ENCODE measurements at places on chromosomes 2 and 18.

DNA sequence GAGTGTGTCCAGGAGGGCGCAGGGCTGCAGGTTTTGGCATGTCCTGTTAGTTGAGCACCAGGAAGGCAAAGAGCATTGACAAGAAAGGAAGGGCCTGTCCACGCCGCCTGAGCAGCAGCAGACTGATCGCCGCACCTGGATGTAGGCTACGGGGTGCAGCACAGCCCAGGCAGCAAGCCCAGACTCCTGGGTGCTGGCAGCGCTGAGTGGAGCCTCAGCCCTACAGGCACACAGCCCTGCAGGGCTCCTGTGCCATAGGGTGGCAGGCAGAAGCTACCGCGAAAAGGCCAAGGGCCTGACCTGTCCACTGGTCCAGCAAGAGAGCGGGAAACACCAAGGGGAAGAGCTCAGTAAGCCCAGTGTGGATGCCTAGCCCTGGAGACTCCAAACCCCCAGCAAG, 198.0 kb downstream of the HDAC4 start:
- DNase-seq, result no peak

- no peak for DNase-seq
Observed at GRCh38 chr2:140270224-140270623, 1490.0 kb upstream of the NXPH2 start.

GRCh38 chr18:9488538-9488937, 13.2 kb downstream of the RALBP1 start:
- DNase-seq, result no peak

DNA sequence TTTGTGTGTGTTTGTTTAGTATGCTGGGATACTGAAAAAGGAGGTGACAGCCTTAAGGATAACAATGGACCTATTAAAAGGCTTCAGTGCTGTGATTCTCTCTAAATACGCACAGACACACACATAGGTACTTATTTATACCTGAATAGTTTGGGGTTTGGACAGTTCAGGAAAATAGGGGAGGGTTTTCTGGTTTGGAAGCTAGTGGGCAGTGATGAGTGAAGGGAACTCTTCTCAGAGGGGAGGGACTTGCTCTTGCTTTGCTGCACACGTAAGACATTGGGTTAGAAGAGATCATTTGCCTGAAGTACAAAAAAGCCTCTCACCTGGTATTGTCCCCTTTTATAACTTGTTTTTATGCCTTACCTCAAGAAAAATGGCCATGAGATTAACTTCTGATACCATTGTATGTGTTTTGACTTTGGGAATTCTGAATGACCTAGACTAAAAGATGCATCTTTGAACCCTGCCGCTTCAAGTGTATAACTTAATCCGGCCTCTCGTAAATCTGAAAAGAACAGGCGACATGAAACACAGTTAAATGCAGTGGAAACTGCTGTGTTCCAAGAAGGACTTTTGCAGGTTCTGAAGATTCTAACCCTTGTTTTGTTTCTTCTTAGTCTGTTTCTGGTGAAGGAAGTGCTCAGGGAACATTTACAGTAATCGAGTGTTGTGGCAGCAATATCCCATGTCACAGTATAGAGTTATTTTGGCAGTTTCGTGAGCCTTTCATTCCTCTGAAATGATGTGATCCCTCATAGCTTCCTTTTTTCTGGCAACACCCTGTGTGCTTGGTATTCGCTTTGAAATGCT, 2.5 kb downstream of the CRIM1 start:
- no peak for DNase-seq

GRCh38 chr2:178188466-178188865, 5.8 kb upstream of the OSBPL6 start:
- no peak for DNase-seq

GRCh38 chr2:64359171-64359891, 94.6 kb upstream of the LGALSL start:
- no peak for DNase-seq

DNA sequence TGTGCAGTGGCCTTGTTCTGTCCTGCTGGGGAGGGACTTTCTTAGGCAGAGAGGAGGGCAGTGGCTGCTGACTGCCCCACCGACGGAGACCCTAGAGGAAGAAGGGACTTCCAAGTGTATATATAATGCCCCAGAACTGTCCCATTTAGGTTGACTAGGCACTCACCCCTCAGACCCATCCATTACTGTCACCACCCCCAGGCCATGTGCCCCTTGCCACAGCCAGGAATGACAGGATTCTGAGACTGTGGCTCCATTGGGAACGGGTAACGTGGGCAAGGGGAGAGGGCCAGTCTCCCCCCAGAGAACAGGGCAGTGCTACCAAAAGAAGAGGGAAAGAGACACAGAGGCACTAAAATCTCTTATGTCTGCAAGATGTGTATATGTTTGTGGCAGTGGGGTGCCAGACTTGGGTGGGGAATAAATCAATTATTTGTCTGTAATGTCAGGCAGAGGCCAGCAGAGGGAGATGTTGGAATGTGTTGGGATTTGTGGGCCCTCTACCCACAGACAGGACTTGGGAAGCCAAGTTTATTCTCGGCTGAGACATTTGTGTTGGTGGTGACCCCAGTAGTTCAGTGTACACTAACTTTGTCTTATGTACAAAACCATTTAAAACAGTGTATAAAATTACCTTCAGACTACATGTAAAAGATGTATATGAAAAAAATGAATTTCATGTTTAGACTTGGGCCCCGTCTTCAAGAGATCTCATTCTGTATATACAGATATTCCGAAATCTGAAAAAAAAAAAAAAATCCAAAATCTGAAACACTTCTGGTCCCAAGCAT, 24.0 kb upstream of the TMEM37 start:
- no peak for DNase-seq

DNA sequence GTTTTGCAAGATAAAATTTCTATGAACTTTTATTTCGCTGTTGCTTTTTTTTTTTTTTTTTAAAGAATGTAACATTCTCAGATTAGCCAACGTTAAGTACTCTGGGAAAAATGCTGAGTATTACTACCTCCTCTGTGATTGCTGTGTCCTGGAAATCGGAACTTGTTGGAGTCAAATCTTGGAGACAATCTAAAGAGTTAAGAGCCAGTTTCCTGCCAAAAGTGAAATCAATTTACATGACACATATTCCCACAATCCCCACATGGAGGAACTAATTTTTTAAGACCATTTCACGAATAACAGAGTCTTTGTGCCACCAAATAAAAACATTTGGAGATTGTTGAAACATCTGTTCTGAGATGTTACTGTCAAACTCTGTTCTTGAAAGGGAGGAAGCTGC, 127.8 kb downstream of the MEP1B start:
- no peak for DNase-seq

DNA sequence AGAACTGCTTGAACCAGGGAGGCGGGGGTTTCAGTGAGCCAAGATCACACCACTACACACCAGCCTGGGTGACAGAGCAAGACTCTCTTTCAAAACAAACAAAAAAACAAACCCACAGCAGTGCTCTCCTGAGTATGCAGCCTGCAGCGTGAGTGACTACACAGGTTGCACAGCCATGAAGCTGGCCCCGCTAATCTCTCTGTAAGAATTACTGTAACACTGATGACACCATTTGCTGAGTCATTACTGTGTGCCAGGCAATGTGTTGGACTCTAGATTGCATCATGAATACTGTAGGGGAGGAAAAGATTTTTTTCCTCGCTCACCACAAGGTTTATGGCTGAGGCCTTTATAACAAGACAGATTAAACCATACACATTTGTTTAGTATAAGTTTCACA, 118.6 kb upstream of the ATP8B1 start:
- DNase-seq, result no peak

DNA sequence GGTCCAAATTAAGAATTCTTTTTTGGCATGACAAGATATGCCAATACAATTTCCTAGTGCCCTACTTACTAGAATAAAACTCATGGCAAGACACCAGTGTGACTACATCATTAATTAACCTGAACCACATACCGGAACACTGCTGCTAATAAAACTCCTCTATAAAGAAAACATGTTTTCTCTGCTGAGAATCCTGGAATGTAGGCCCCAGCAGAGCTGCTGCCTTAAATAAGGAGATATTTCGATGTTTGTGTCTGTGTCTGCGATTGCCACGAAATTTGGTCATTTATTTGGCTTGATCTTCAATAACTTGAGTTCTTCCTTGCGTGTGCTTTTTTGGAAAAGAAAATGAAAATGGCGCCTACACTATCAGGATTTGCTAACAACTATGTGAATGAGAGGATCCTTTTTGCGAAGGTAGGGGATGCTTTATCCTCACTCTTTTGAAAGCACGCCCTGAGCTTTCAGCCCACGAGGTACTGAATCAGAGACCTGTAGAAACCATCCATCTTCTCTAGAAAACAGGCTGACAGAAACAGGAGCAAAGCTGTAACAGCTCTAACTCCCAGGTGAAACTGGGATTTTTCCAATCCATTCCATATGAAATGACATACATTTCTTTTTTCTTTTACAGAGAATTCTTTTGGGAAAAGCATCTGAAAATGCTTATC, 27.0 kb downstream of the KLF7 start:
- DNase-seq, result no peak

GRCh38 chr2:20509770-20510490, 63.1 kb downstream of the RHOB start:
- DNase-seq, result no peak

GRCh38 chr2:123578016-123578415, 447.1 kb upstream of the CNTNAP5 start:
- DNase-seq, result no peak

- no peak for DNase-seq
Observed at GRCh38 chr2:54318821-54319220, 62.8 kb upstream of the TSPYL6 start.

DNA sequence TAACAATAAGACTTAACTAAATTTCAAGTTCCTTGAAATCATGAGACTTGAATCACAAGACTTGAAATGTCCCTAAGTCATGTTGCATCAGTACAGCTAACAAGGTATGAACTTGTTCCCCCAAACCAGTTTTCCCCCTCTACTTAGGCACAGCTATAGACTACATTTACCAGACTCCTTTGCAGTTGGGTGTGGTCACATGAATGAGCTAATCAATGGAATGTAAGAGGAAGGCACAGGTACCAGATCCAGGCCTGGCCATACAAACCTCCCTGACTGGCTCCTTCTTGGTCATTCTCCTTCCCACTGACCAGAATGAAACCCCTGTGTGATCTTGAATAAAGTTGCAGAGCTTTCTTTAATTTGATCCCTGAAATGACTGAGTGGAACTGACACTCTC, 77.8 kb downstream of the DNER start:
- DNase-seq, result no peak

DNA sequence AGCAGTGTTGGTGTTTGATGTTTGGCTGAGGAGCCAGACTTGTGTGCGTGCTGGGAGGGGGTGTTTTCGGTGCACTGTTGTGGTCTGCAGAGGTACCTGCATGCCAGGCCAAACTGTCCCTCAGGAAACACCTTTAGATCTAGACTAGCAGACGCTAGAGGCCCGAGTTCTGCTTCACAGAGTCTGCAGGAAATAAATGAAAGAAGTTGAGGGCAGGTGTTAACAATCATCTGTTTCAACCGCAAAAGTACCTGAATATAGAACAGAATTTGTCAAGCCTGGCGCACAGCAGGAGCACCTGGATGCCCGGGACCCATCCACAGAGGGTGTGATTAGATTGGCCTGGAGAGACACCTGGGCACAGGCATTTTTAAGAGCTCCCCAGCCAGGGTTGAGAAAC, 40.5 kb upstream of the REL start:
- no peak for DNase-seq

GRCh38 chr2:23629772-23630480, 244.9 kb downstream of the KLHL29 start:
- no peak for DNase-seq

DNA sequence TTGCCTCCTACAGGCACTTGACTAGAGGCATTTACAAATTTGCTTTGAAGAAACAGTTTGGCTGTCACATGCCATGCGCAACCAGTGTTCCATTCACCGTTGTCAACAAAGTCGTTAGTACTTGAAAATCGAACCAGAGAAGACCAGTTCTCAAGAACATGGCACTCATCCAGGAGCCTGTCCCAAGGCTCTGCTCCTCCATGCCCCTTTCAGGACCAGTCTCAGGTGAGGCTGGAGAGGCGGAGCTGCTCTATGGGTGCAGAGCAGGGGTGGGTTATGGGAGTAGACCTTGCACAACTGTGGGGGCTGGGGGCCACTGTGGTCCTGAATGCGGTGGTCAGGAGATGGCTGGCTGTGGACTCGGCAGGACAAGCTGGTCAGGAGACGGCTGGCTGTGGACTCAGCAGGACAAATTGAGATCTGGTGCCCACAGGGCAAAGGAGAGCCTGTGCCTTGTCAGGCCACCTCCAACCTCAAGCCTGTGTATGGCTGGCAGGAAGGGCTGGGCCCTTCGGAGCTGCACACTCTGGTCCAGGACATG, 12.3 kb upstream of the ATP9B start:
- no peak for DNase-seq

- DNase-seq, result no peak
Observed at GRCh38 chr2:224729435-224729834, 13.3 kb upstream of the CCDC195 start.

GRCh38 chr18:34514238-34514637, 195.9 kb upstream of the DTNA start:
- DNase-seq, result no peak

DNA sequence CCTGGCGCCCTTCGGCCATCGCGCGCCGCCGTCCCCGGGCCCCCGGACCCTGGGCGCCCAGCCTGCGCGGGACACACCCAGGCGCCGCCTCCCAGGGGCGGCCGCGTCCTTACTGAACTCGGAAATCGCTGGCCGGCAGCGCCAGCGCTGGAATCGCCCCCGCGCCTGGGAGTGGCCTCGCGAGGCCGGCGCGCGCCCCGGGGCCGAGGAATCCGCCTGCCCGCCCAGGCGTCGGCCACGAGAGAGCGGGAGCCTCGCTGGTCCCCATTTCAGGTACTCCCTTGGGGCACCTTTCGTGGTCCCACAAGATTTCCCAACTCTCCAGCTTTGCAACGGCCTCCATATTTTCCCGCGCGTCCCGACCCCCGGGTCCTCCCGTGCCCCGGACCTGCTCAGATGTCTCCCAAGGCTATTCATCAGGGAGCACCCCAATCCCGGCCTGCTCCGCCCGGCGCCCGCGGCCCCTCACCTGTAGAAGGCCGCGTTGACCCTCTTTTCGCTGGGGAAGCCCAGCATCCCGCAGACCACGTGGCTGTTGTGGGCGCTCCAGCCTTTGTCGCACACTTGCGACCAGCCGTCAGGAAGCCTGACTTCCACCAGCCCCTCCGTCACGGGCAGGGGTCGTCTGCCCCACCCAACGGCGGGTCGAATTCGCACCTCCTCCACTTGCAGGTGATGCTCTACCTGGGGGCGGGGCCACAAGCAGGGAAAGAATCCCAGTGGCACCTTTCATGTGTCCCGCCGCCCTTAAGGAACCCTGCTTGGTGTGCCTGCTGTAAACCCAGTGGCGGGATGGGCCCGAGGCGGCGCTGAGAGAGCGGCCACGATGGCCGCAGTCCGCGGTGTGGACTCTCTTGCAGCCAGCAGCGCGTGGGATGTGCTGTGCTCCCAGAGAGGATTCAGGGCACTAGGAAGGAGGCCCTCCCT, 4.6 kb downstream of the LOXL3 start:
- DNase-seq, result no peak
